AG04449 (cell line): ENCODE measurements at places on chromosomes 2 and 18.

DNA sequence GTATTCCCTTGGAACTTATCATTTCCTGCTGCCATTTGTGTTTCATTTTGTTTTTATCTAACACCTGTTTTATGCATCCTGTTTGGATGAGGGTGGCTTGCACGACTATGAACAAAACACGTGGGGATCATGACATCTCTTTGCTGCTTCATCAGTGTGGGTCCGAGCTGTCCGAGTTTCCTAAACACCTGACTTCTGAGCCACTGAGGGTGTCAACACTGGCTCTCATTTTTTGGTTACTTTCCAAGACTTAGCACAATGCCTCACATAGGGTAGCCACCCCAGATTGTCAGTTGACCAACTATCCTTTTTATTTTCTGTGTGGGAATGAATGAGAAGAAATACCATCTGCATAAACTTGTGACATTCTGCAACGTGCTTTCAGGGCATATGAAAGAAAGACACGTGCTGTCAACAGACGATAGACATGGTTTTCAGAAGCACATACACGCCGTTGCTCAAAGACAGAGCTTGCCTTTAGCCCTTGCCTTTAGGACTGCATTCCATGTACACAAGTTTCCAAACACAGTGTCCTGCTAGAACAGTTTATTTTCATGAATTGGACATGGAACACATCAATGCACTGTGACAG, 166.7 kb downstream of the MYT1L start:
- no peak for DNase-seq

DNA sequence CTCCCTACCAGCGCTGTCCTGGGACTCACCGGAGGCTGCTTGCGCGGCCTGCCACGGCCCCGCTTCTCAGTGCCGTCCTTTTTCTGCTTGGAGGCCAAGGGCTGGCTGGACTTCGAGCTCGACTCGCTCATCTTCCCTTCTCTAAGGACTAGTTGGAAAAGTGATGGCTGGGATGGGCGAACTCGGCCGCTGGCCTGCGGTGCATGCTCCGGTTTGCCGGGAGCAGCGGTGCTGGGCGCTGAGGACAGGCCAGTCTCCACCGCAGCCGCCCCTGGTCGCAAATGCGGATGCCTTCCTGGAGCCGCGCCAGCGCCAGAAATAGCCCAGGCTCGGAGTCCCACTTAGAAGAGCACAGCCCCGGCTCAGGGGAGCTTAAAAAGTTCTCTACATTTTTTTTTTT, 3.1 kb downstream of the C2orf81 start:
- no peak for DNase-seq

GRCh38 chr18:6543330-6543908, 128.7 kb upstream of the L3MBTL4 start:
- no peak for DNase-seq

DNA sequence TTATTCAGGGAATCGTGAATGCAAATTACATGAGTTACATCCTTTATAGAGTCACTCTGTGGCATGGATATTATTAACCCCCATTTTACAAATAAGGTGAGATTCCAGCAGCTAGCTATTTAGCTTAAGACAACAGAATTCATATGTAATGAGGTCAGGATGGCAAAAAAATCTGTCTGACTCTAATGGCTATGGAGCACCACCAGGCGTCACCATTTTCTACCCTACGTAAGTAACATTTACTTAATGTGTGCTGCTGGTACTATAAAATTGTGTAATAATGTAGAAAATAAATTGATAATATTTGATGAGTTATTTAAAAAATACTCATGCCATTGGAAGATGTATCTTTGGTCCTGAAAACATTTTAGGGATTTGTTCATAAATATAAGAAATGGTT, 2040.1 kb upstream of the LRRTM1 start:
- DNase-seq: no peak

DNA sequence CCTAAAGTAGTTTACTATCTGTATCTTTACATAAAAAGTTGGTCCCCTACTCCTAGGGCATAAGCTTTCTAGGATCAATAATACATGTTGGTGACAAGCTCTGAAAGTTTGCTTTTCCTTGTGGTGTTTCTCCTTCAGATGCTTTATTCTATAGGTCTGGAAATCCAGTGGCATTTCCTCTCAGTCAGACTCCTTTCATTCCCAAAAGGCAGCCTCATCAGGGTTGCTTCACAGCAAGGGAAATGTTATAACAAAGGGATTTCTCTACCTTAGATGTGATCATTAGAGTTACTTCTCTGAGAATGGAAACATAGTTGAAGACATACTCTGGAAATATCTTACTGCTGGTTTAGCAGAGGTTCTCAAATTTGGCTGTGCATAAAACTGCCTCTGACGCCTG, 1072.4 kb upstream of the ZEB2 start:
- no peak for DNase-seq

DNA sequence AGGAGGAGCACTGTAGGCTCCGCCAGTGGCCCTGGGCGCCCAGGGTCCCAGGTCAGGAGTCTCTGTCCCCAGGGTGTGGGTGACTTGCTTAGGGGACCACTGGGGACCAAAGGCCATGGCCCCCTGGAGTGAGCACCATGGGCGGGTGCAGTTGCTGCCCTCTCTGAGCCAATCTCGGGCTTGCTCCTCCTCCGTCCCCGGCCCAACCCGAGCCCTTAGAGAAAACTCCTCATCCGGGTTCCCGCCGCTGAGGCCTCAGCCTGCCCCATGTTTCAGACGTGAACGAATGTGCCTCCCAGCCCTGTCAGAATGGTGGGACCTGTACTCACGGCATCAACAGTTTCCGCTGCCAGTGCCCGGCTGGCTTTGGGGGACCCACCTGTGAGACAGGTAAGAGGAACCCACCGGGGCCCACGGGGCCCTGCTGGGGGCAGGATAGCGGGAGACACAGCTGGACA, 38.6 kb downstream of the SNED1 start:
- DNase-seq: no peak

DNA sequence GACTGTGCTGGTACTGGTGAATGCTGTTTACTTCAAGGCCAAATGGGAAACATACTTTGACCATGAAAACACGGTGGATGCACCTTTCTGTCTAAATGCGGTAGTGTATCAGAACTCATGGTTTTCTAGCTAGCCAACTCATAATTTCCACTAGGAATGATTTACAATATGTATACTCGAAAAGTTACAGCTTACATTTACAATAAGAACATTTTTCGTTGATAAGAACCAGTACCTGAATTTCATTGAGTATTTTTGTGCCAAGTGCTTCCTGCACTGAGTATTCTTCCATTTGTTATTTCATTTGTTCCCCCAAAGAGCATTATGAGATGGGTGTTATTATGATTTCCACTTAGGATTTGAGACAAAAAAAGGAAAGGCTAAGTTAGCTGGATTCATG, 21.9 kb downstream of the SERPINB12 start:
- DNase-seq: no peak

DNA sequence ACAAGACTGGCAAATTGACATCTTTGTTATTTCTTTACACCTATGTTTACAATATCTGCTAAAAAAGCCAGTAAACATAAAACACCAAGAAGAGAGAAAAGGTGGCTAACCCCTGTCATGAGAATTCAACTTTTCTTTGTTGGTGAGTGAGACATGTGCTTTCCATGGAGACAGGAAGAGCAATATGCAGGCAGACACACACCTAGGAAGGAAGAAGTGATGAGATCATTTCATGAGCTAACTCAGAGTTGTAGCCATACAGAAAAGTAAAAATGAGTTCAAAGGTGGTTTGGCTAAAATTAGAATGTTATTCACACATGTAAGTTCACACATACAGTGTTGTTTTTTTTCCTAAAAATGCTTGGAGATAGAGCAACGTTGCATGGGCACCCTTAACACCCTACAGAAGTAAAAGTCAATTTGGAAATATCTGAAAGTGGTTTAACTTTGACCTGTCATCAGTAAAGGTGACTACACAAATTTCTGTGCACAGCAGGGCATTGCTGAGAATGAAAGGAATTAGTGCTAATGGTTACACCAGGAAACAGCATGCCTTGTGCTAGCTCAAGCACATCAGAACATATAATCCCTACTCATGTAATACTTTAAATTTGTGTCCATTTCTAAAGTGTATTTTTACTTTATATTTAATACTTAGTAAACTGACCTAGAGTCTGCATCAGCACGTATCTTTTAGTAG, 557.6 kb downstream of the CBLN2 start:
- DNase-seq: no peak

- no peak for DNase-seq
These were observed 5.8 kb upstream of the SFTPB start for GRCh38 chr2:85673716-85674375.

DNA sequence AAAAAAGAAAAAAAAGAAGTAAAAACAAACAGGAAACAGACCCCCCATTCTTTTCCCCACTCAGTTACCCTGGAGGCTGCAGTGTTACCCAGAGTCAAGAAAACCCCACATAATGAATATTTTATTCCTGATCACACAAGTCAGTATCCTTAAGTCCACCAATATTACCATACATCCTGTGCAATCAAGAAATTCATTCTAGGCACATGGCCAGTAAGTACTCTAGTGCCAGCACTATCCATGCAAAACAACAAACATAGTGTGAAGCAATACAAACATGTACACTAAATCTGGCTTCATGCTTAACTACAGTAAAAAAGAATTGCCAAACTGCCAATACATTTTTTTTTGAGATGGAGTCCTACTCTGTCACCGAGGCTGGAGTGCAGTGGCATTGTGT, 111.6 kb downstream of the FAM168B start:
- DNase-seq: no peak

- no peak for DNase-seq
These were observed 19.1 kb upstream of the ANKRD53 start for GRCh38 chr2:70959271-70959761.

DNA sequence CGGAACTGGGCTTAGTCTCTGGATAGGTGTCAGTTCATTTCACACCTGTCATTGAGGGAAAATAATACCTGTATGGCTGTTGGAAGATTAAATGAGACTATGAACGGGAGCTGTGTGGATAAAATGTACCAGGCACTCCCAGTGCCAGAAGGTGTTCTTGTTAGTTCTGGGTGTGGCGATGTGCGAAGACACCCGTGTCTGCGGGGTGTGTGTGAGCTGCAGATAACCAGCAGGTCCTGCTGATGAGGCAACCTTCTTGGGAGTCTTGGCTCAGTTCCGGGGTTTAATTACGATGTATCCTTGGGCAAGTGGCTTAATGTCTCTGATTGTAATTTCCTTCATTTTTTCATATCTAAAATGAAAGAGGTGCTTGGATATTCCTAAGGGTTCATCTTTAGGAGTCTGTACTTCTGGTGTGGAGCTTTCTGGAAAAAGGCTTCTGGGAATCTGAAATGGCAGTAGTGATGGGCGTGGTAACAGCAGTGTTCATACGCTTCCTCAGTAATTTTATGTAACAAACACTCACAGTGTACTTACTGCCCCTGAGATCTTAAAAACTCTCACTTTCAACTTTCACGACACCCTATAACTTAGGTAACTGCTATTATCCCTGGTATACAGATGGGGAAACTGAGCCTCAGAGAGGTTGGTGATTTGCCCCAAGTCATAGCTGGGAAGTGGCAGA, 35.0 kb downstream of the NEDD4L start:
- no peak for DNase-seq
